ENCODE measurements at places on chromosomes 2 and 18.

DNA sequence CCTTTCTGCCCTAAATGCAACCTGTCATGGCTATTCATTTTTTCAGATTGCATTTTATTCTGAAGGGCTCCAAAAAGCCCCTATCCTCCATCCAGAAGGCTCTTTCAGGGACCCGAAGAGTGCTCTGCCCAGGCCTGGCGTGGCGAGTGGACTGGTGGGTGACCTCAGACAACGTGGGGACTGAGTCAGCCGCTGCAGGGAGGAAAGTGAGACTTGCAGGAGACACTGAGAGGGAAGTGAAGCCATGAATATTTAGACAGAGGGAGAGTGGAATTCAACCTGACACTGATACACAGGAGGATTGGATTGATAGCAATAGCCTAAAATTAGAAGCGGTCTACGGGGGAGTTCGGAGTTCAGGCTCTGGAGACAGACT, 63.6 kb upstream of the SIX2 start:
- no peak for DNase-seq

- DNase-seq: no peak
Observed at GRCh38 chr2:68784915-68785314, 50.3 kb downstream of the ARHGAP25 start.

- DNase-seq: no peak
Observed at GRCh38 chr2:25614711-25615110, 58.7 kb downstream of the DTNB start.

GRCh38 chr2:201971531-201972228, 62.0 kb upstream of the FZD7 start:
- no peak for DNase-seq

DNA sequence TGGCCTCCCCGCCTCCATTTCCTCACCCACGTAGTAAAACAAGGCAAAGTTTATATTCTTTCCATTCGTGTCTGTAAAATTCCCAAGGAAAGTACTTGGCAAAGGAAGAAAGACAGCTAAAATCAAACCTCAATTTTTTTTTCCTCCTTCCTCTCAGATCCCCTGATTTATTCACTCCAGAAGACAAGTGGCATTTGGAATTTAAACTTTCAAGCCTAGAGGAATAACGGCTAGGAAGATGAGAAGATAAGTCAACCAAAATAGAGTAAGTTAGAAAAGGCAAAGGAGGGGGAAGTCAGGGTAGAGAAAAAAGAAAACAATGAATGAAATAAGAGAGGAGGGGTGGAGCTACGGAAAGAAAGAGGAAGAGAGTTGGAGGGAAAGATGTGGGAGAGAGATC, 198.9 kb upstream of the PIK3C3 start:
- DNase-seq: no peak

- no peak for DNase-seq
Observed at GRCh38 chr2:45741161-45741850, 89.8 kb downstream of the PRKCE start.

GRCh38 chr18:12317664-12318333, 9.8 kb downstream of the TUBB6 start:
- no peak for DNase-seq

DNA sequence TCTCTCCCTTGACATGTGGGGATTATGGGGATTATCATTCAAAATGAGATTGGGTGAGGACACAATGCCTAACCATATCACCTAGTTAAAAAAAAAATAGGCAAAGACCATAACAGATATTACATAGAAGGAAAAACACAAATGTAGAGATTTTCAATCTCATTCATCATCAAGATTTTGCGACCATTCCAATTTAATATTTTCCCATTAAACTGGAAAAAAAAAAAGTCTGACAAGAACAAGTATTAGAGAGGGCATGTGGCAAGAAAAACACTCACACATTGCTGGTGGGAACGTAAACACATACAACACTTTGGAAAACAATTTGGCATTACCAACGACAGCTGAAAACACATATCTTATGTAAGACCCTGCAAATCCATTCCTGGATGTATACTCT, 71.0 kb upstream of the MYCN start:
- no peak for DNase-seq

GRCh38 chr2:128755695-128756364, 437.2 kb upstream of the HS6ST1 start:
- DNase-seq: no peak

DNA sequence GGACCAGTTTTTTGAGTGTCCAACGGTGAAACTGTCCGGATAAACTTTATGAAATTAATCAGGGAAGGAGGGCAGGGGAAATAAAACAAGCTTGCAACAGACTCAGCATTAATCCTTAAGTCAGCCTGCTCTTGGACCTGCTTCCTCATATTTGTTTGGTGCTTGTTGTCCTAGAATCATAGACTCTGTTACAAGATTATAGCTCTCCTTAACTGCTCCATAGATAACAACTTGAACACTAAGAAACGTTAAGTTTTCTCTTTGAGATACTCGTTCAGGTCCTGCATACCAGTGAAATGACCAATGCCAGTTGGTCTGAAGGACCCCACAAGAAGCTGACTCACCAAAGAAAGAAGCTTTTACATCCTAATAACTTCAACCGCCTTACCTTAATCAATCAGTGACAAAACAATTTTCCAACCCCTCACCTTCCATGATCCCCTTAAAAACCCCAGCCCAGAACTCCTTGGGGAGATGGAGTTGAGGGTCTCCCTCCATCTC, 493.2 kb downstream of the PID1 start:
- DNase-seq: no peak

- DNase-seq: no peak
Observed at GRCh38 chr18:48134609-48135008, 204.2 kb upstream of the SMAD2 start.

DNA sequence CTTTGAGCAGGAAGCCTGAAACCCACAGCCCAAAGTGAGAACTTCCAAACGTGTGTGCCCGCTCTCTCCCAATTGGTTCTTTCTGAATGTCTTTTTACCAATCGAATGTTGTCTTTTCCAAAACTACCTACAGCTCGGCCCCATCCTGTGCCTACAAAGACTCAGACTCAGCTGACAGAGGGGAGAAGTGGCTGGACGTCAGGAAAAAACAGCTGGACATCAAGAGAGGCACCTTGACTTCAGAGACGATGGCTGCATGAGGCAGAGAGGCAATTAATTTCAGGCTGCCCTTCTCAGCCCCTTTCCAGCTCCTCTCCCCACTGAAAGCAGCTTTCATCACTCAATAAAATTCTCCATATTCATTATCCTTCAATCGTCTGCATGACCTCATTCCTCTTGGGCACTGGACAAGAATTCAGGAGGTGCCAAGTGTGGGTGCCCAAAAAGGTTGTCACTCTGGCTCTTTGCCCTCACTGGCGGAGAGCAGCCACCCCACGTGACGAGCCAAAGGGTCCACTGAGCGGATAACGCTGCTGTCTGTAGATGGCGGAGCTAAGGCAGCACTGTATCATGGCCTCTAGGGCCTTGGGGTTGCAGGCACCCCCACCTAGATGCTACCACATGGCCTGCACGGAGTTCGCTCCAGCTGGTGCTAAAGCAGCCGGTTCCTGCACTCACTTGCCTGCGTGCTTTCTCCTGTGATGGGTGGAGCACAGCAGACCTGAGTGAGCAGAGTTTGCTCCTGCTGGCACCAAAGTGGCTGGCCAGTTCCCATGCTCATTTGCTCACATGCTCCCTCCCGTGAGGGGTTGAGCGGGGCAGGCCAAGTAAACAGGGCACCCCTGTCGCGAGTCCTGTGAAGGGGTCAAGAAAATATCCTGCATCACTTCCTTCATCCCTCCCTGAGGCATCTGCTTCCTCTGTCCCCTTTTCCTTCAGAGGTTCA, 37.9 kb downstream of the FAM210A start:
- DNase-seq: no peak

GRCh38 chr18:7958081-7958896, 391.2 kb downstream of the PTPRM start:
- DNase-seq: no peak

GRCh38 chr2:64404002-64404731, 49.8 kb upstream of the LGALSL start:
- DNase-seq: no peak

- DNase-seq: no peak
Observed at GRCh38 chr2:241461693-241462677, 46.4 kb downstream of the STK25 start.

- no peak for DNase-seq
Observed at GRCh38 chr2:192473331-192473730, 278.6 kb upstream of the TMEFF2 start.

GRCh38 chr18:79451237-79452125, 55.8 kb downstream of the NFATC1 start:
- DNase-seq: no peak

GRCh38 chr2:81002906-81003305, 698.4 kb upstream of the LRRTM1 start:
- DNase-seq: no peak

DNA sequence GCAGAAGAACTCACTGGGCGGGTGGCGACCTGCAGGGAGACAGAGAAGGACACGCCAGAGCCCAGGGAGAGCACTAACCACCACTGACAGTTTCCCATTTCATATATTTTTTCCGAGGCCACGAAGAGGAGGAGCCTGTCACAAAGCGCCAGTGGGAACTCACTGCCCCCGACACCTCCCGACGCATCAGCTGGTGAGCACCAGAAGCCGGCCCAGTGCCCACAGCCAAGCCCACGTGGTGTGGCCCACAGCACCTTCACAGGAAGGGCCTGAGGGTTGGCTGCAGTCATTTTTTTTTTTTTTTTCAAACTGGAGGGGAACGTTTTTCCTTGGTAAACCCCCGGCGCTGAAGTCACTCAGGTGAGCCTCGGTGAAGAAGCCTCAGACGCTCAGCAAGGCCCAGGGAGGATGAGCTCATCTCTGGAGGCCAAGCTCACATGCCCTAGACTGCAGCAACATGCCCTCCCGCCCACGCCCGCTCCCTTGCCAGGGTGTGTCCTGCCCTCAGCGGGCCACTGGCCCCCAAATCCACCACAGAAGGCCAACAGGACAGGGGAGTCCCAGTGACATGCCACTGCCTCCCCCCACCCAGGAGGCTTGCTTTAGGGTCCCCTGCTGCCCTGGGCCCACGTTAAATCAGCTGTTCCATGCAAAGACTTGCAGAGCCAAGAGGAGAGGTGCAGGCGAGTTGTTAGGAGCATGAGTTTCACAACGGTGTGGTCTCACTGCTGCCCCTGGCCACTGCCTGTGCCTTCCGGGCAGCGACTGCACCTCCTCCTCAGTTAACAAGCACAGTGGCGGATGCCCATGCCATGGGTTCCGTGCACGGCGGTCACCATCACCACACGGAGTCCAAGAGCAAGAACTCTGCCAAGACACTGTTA, 68.1 kb downstream of the PARD6G start:
- DNase-seq: no peak

DNA sequence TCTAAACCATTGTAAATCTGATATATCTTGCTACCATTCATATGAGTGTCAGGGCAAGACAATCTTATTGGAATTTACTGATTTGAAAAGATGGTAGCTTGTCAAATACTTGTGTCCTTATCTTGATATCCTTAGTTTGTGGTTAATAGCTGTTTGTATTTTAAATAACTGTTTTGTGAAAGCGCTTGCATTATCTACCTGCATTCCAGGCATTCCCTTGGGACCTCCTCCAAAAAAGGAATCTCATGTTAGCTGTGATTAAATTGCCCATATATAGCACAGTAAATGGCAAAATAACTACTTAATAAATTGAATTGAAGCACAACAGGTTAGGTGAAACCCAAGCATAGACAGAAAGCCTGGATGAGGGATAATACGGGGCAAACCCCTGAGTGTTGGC, 13.9 kb downstream of the CNTNAP5 start:
- DNase-seq: no peak

- no peak for DNase-seq
Observed at GRCh38 chr2:119480184-119480583, 44.1 kb downstream of the SCTR start.

GRCh38 chr2:23525137-23525765, 140.3 kb downstream of the KLHL29 start:
- no peak for DNase-seq
